Motor neuron (in vitro differentiated cells): ENCODE measurements at places on chromosomes 13 and 19. TPM values are rescaled to one million over a fixed set of nuclear protein-coding genes. Genes with fewer than 3 reads are reported as not detected.

NOVA2 gene
- total RNA-seq, result 13.5 and 16.6 TPM in 2 replicates

ISYNA1 gene
- 145 and 157 TPM in 2 replicates for total RNA-seq

LYPD5 gene
- 0.21 and 0.36 TPM in 2 replicates for total RNA-seq

GPR42 gene
- 0.15 TPM in 1 of 2 replicates, not detected in the other for total RNA-seq

MZF1 gene
- total RNA-seq, result 16.2 and 17.5 TPM in 2 replicates
